ENCODE measurements at places on chromosomes 1 and 21.

DNA sequence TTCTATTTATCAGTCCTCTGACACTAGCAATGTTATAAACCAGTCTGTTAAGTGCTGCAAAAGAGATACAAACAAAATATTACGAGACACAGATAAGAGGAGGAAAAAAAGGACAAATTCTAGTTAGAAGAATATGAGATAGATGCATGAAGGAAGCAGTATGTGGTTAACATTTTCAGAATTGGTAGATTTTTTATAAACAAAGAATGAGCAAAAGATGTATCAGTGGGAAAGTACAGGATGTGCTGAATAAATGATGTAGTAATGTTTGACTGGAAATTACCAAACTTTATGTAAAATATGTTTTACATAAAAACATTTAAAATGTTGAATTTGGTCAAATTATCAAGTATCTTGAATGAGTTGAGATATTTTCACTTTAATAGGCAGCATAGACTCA lies 574.2 kb downstream of the NUF2 start:
- no peak for DNase-seq

DNA sequence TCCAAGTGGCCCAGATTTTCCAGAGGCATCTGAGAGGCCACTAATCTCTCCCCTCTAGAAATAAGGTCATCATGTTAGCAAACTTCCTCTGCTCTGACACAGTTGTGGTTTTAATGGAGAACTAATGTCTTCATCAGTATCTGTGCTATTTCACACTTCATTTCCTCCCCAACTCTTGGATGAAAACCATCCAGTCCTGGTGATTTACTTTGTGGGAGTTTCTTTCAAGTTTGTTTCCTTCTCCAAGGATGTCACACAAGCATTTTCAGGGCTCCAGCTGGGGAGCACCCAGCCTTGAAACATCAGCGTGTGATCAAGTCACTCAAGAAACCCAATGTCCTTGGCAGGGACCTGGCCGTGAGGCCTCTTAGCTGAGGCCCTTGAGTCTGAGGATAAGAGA lies 38.8 kb downstream of the TBX15 start:
- no peak for DNase-seq

- DNase-seq, result no peak
Measured at GRCh38 chr1:88698764-88699163, 14.7 kb downstream of the PKN2 start.

- DNase-seq, result no peak
Measured at GRCh38 chr1:167949785-167950184, 12.9 kb upstream of the MPC2 start.

- DNase-seq, result no peak
Measured at GRCh38 chr1:78289603-78290002, 201.2 kb upstream of the PTGFR start.

GRCh38 chr1:5161372-5161771 lies 507.0 kb downstream of the AJAP1 start:
- DNase-seq, result no peak

- DNase-seq, result no peak
Measured at GRCh38 chr21:30620522-30620921, at the start of gene KRTAP20-4. Gene KRTAP20-4, plus strand, starts transcription at chr21:30620627.

DNA sequence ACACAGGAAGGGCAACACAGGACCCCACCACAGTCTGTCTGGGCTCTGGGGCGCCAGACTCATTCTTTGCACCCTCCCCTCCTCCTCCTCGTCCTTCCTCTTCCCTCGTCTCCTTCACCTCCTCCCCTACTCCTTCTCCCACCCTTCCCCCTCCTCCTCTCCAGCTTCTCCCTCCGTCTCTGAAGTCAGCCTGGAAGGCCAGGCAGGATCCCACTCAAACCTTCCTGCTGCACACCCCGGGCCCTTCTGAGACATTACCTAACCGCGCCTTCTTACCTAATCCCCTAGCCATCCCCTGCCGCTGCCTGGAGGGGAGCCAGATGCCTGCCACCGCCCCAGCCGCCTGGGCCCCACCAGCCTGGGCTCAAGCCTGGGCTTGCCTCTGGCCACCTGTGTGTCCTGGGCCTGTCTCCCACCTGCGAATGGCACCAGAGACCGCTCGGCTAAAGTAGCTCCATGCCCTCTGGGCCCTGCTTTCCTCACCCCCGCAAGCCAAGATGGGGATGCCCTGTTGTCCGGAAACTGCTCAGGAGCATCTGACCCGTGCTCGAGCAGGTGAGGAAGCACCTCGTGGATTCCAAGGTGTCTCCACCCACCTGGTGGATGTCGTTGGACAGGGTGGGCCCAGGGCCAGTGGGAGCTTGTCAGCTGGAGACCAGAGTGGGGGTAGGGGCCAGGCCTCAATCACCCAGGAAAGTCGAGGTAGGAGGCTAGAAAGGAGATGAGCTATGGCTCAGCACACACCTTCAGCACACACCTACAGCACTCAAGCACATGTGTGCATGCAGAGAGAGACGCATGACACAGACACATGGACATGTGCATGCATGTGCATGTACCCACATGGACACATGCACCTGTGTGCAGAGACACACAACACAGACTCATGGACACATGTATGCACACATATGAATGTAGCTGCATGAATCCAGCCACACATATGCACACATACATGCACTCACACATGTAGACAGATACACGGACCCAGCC lies 31.9 kb downstream of the WNT9A start:
- no peak for DNase-seq

GRCh38 chr1:3763351-3764125 lies 9.0 kb upstream of the SMIM1 start:
- no peak for DNase-seq

GRCh38 chr1:178361847-178362246 lies 134.9 kb downstream of the CLEC20A start:
- DNase-seq, result no peak

GRCh38 chr21:41506611-41507520 lies 1.1 kb downstream of the TMPRSS2 start:
- no peak for DNase-seq

DNA sequence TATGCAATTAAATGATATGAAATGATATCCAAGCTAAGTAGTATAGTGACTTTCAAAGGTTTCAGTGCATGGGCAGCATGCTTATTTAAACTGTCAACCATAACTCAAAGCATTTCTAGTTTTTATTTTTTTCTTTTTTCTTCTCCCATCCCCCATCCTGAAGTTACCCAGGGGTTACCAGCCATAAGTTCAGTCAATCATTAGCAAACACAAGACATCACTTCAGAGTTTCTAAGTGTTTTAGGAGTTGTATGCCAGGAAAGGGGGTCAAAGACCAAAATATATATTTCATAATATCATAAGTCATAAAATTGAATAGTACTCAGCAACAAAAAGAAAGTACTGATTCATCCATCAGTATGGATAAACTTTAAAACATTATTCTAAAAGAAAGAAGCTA lies 28.7 kb downstream of the DHX9 start:
- DNase-seq, result no peak

DNA sequence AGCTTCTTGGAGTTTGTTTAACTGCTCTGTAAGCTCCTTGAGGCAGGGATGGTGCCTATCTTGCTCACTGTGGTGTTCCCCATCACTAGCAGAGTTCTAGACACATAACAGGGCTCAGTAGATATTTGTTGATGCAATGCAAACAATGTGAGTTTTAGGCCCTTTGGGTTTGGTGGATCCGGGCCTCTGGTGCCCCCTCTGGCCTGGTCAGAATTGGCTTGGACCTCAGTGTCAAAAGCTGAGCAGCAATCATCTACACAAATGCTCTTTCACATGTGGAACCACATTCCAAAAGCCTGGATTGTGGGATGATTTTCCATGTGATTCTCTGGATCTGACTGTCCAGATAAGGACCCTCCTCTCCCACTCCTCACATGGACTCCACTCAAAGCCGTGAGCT lies 53.4 kb upstream of the BCAR3 start:
- no peak for DNase-seq

DNA sequence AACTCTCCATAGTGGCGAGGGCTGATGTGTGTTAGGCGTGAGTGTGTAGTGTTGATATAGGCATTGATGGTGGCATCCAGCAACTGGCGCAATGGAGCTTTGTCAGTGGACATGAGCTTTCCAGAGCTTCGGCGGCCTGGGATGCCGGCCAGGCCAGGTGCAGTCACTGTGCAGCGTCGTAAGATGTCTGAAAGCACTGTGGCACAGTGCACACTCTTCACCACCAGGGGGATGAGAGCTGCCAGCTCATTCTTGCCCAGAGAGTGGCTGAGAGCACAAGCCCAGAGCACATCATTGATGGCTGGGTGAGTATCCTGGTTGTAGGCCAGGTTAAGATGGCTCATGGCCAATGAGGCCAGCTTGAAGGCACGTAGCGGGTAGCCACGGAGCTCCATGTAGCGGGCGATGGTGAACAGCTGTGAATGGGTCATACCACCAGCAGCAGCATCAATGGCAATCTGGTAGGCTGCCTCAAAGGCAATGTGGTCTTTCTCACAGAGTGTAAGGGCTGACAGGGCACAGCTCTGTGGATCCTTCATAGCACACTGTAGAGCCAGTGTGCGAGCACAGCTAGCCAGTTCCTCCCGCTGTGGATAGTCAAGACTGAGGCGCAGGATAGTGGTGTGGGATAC lies 6.7 kb downstream of the UROD start:
- DNase-seq, result peak; percentile 68

- peak; percentile 53 for DNase-seq
Measured at GRCh38 chr1:198465201-198466144, 75.0 kb downstream of the ATP6V1G3 start.

DNA sequence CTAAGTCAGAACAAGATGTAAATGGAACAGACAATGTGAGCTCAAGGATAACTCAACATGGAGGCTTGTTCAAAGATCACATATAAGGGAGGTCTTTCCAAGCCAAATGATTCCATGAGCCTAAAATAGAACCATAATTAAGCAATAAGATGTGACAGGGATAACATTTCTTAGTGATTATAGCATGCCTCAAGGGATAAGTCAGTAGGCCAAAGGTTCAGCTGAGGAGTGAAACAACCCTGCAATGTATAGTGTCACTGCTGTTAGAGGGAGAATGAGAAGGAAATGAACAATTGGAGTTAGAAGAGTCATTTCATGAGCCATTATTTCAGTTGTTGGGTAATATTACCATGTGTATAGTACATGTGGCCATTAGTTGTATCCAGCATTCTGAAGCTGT lies 25.0 kb downstream of the GORAB start:
- no peak for DNase-seq

DNA sequence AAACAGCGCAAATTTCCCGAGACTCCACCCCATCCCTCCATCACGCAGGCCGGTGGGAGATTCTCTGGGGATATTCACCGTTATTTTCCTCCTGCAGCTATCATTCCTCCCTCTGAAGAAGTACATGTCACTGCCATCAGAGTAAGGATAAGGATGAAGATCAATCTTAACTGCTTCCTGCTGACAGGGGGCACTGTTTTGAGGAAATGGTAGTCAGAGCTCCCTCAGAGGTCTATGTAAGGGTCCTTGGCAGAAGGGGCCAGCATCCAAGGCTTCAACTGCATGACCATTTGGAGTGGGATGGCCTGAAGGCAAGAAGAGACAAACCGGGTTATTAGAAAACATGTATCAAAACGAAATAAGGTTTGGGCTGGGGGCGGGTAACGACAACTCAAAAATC lies 111.5 kb downstream of the KCNK1 start:
- DNase-seq, result no peak
